ENCODE measurements at places on chromosomes 5 and 9.
A peak's percentile ranks its signal among the peaks of the same experiment; 100 is the strongest.

GRCh38 chr9:133252301-133253020 lies 22.5 kb downstream of the ABO start:
- DNase-seq, result no peak
- no peaks in the 10 kb centered on the region for H3K36me3 ChIP-seq
- no peak overlapping the region for H3K27ac ChIP-seq
- H3K4me3 ChIP-seq, result no peak overlapping the region

DNA sequence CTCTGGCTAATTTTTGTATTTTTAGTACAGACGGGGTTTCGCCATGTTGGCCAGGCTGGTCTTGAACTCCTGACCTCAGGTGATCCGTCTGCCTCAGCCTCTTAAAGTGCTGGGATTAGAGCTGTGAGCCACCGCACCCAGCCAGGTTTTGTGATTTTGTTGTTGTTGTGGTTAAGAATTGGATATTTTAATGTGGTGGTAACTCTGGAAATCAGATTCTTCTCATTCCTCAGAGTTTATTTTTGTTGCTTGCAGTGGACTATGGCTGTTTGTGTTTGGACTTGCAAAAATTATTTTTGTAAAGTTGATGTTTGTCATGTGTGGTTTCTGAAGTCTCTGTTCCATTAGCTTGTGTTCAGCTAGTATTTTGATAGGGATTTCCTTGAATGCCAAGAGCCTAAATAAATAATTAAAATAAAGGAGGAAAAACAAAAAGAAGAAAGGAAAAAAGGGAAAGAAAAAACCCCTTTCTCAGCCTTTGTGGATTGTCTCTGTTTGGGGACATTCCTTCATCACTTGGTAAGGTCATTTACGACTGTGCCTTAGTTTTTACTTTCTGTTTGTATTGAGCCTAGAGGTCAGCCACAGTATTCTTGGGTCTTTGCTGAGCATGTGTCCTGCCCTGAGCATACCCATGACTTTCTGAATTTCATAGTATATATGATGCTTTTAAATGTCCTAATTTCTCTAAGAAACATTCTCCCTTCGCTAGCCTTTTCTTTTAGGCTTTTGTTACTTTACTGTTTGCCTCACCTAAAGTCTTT lies 37.3 kb downstream of the PBX3 start:
- H3K36me3 ChIP-seq, result peaks cover 35% of the 10 kb centered on the region
- no peak for DNase-seq
- no peak overlapping the region for H3K27ac ChIP-seq
- H3K4me3 ChIP-seq, result no peak overlapping the region
- H3K27me3 ChIP-seq, result no peaks in the 10 kb centered on the region

GRCh38 chr5:173953528-173954090 lies 35.4 kb upstream of the C5orf47 start:
- H3K4me3 ChIP-seq, result no peak overlapping the region
- H3K27me3 ChIP-seq, result no peaks in the 10 kb centered on the region
- H3K4me1 ChIP-seq, result peaks cover 5% of the 10 kb centered on the region
- peaks cover 45% of the 10 kb centered on the region for H3K36me3 ChIP-seq
- no peak overlapping the region for H3K27ac ChIP-seq

DNA sequence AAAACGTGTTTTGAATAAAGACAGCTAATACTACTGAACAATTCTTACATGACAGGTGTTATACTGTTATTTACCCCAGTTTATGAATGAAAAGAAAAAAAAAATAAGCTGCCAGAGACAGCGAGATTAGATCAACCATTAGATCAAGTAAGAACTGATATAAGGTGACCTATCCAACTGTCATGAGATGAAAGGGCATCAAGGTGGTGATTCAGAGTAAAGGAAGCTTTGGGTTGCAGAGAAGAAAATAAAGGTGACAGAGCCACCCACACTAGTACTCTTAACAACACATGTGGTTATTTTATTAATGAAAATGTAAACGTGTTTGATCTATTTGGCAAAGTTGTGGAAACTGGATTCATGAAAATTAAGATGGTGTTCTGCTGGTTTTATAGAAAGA lies 435.2 kb downstream of the GABRG2 start:
- no peak overlapping the region for H3K27ac ChIP-seq
- H3K36me3 ChIP-seq, result no peaks in the 10 kb centered on the region
- H3K4me1 ChIP-seq, result no peaks in the 10 kb centered on the region
- no peaks in the 10 kb centered on the region for H3K27me3 ChIP-seq

- no peaks in the 10 kb centered on the region for H3K27me3 ChIP-seq
- no peaks in the 10 kb centered on the region for H3K36me3 ChIP-seq
- no peaks in the 10 kb centered on the region for H3K4me1 ChIP-seq
Observed at GRCh38 chr5:152688561-152689249, 283.6 kb upstream of the NMUR2 start.

- H3K27ac ChIP-seq, result no peak overlapping the region
- H3K4me1 ChIP-seq, result peaks cover 13% of the 10 kb centered on the region
- no peak overlapping the region for H3K4me3 ChIP-seq
- peaks cover 4% of the 10 kb centered on the region for H3K27me3 ChIP-seq
- no peaks in the 10 kb centered on the region for H3K36me3 ChIP-seq
Observed at GRCh38 chr5:82360022-82360421, 81.9 kb upstream of the RPS23 start.

DNA sequence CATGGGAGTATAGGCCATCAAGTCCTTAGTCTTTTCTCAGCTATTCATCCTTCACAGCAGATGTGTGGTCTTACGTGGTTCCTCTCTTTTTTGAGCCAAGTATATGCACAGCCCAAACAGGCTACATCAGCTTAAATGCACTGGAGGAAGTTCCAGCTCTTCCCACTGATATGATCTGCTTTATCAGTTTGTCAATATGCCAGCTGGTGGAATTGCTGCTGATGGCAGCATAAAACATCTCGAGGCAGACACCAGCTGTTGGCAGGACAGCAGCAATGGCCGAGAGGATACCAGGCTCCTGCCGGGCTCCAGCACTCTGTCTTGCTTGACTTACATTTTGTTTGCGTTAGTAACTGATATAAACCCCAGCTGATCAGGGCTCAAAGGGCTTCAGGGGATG lies 143.4 kb downstream of the TENT4A start:
- H3K4me1 ChIP-seq, result no peaks in the 10 kb centered on the region
- peaks cover 5% of the 10 kb centered on the region for H3K27me3 ChIP-seq
- no peak overlapping the region for H3K4me3 ChIP-seq
- no peak for DNase-seq
- no peaks in the 10 kb centered on the region for H3K36me3 ChIP-seq

DNA sequence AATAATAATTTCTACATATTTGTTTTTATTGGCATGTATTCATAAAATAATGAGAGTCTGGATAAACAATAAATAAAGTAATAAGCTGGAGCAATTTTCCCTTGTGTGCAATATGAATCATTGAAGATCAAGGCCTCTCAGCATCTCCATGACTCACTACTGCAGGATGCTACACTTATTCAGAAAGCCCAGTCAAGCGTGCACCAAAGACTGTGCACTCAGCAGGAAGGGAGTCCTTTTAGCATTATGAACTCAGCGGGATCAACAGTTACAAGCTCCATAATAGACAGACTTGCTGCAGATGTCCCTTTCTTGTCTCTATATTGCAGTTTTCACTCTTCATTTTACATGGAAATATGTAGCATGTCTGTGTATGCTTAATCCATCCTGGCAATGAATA lies 485.3 kb downstream of the CDH9 start:
- DNase-seq, result no peak
- no peaks in the 10 kb centered on the region for H3K36me3 ChIP-seq
- no peak overlapping the region for H3K4me3 ChIP-seq

- H3K4me3 ChIP-seq, result no peak overlapping the region
- H3K27ac ChIP-seq, result no peak overlapping the region
- no peaks in the 10 kb centered on the region for H3K36me3 ChIP-seq
- H3K27me3 ChIP-seq, result peaks cover 32% of the 10 kb centered on the region
- no peaks in the 10 kb centered on the region for H3K4me1 ChIP-seq
- no peak for DNase-seq
Observed at GRCh38 chr5:179181988-179182387, 121.8 kb downstream of the ZNF354C start.

DNA sequence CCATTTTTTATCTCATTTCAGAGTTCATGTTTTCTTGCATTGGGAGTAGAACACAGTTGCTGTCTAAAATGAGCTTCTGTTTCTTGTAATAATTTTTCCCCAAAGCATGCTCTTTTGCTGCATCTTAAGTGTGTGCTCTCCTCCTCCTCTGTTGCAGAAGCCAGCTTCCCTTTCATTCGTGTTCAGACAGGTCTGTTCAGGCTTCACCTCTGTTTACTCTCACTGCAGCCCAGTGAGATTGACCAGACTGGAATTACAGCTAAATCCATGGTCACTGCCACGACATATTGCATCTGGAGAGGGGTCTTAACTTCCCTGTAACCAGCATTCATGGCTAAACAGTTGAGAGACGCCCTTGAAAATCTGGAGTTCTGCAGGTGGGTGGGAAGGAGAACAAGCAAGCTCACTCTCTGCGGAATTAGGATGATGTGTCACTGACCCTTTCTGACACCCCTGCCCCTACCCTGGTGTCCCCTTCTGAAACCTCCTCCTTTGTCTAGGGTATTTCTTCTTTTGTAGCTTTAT lies 223.2 kb downstream of the FSTL4 start:
- no peak overlapping the region for H3K4me3 ChIP-seq
- no peaks in the 10 kb centered on the region for H3K36me3 ChIP-seq
- H3K4me1 ChIP-seq, result no peaks in the 10 kb centered on the region
- peaks cover 7% of the 10 kb centered on the region for H3K27me3 ChIP-seq
- no peak for DNase-seq
- no peak overlapping the region for H3K27ac ChIP-seq

GRCh38 chr5:159817262-159818029 lies 98.8 kb upstream of the ADRA1B start:
- no peaks in the 10 kb centered on the region for H3K36me3 ChIP-seq
- H3K27me3 ChIP-seq, result peaks cover 7% of the 10 kb centered on the region
- no peak overlapping the region for H3K27ac ChIP-seq

- H3K27ac ChIP-seq, result no peak overlapping the region
- no peaks in the 10 kb centered on the region for H3K4me1 ChIP-seq
- no peak overlapping the region for H3K4me3 ChIP-seq
Observed at GRCh38 chr5:160289721-160290120, 22.6 kb downstream of the CCNJL start.

DNA sequence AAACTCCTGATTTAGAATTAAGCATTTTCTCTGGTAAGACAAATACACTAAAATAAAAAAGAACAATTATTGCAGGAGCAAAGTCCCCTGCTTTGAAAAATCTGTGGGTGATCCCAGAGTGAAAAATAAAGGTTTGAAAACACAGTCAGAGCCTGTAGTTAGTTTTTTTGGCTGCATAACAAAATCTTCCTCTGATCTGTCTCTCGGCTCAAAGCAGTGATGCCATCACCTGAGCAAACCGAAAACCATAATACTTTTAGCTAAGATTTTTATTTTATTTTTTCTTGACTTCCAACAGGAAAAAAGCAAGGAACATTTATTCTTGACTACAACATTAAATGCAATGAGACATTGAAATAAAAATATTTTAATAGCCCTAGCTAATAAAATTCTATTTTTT lies 1.2 kb downstream of the CDH18 start:
- H3K27me3 ChIP-seq, result no peaks in the 10 kb centered on the region
- DNase-seq, result no peak
- H3K36me3 ChIP-seq, result no peaks in the 10 kb centered on the region
- no peaks in the 10 kb centered on the region for H3K4me1 ChIP-seq
- no peak overlapping the region for H3K4me3 ChIP-seq

- H3K4me1 ChIP-seq, result no peaks in the 10 kb centered on the region
- H3K36me3 ChIP-seq, result no peaks in the 10 kb centered on the region
- no peak overlapping the region for H3K4me3 ChIP-seq
- H3K27ac ChIP-seq, result no peak overlapping the region
- H3K27me3 ChIP-seq, result no peaks in the 10 kb centered on the region
Observed at GRCh38 chr5:175235251-175235960, 208.6 kb downstream of the DRD1 start.

DNA sequence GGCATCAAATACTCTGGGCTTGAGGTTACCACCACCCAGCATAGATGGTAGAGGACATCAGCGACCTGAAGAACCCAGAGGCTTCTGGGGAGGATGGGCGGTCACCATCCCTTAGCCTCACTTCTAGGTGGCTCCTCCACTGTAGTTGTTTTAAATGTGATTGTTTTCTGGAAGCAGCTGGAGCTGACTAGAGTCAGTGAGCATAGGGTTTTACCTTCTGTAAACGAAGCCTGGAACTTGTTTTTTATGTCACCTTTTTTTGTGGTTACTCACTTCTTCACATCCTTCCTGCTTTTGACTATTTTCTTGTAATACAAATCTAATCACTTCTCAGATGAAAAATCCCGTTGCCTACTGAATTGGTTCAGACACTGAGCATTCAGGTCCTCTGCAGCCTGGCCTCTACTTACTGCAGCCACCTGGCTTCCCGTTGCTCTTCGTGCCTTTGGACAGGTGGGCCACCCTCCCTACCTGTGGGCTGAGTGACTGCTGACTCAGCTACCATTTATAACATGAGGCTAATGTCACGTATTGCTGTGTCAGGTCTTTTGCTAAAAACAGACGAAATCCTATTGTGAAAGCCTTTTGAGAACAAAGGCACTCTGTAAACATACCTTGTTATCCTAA lies 167.8 kb downstream of the MAN2A1 start:
- H3K4me3 ChIP-seq, result no peak overlapping the region
- no peaks in the 10 kb centered on the region for H3K4me1 ChIP-seq
- peaks cover 59% of the 10 kb centered on the region for H3K36me3 ChIP-seq
- DNase-seq, result no peak
- H3K27ac ChIP-seq, result peak overlapping the region; percentile 44
- no peaks in the 10 kb centered on the region for H3K27me3 ChIP-seq

DNA sequence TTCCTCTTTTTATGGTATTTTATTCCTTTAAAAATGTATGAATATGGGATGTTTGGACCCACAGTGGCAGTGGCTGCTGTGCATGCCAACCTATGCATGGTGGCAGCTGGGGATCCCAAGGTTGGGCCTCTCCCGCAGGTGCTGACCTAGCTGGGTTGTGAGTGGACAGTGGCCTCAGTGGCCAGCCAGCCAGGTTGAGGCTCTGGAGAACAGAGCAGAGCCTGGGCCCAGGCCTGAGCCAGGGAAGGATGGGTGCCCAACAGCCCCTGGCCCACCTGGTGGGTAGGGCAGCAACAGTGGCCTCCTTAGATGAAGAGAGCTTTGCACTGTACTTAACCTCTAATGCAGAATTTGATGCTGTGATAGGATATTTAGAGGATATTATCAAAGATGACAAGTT lies 624.8 kb downstream of the CHSY3 start:
- no peaks in the 10 kb centered on the region for H3K27me3 ChIP-seq
- H3K27ac ChIP-seq, result no peak overlapping the region
- no peak for DNase-seq
- H3K36me3 ChIP-seq, result no peaks in the 10 kb centered on the region

DNA sequence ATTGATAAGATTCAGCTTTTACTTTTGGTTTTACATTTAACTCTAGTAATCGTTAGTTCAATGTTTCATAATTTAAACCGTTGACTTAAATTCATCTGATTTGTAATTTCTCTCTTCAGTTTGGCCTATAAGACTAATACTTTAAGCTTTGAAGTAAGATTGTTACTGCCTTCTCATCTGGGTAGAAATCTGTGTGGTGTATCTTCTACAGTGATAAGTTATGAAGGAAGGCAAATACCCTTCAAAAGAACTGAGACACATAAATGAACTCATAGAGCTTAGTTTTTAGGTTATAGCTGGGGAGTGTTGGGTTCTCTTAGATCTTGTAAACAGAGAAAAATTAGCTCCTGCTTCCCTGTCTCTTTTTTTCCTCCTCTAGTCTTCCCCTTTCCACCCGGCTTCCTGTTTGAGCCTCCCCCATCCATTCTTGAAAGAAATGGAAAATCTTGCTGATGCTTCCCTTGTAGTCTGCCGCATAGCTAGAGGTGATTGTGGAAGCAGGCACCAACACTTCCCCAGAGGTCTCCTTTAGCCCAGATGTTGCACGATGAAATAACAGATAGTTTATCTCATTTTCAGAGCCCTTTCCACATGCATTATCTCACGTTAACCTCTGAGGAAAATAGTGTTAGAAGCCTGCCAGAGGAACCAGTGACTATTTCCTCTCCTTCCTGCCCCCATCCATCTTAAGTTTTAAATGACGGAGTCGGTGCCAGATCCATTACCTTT lies 2.0 kb upstream of the F2RL2 start:
- no peak for DNase-seq
- peaks cover 21% of the 10 kb centered on the region for H3K4me1 ChIP-seq
- H3K27ac ChIP-seq, result no peak overlapping the region
- peaks cover 6% of the 10 kb centered on the region for H3K27me3 ChIP-seq

Measured in stimulated activated naive B cell treated with anti-CD40 and anti-IgM and Interleukin-4, amounts not matched to agents 10 μg/mL and 1 μg/mL and 100 μg/mL, for 72 hours (primary cell).